HFFc6 (cell line): ENCODE measurements at places on chromosomes 4 and X.

- no peaks in the 10 kb centered on the region for H3K36me3 ChIP-seq
- DNase-seq: no peak
- no peak overlapping the region for H3K27ac ChIP-seq
- no peak overlapping the region for H3K4me3 ChIP-seq
Measured at GRCh38 chrX:149522916-149523315, 17.8 kb upstream of the IDS start.

DNA sequence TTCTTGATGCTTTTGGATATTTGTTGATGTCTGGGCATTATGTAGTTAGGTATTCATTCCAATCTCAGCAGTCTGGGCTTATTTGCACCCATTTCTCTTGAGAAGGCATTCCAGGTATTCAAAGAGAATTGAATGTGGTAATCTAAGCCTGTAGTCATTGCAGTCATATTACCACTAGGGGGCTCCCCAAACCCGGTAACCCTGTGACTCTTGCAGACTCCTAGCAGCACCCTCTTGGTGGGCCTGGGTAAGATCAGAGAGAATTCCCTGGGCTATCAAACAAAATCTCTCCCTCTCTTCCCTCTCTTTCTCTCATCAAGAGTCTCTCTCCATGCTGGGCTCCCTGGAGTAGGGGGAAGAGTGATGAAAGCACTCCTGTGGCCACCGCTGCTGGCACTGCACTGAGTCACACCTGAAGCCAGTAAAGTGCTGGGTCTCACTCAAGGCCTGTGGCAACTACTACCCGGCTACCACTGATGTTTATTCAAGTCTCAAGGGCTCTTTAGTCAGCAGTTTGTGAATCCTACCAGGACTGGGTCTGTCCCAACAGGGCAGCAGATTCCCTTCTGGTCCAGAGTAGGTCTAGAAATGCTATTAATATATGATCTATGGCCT, 187.7 kb upstream of the NUDT10 start:
- no peak overlapping the region for H3K4me3 ChIP-seq
- H3K27ac ChIP-seq: no peak overlapping the region
- no peaks in the 10 kb centered on the region for H3K4me1 ChIP-seq
- H3K27me3 ChIP-seq: no peaks in the 10 kb centered on the region

DNA sequence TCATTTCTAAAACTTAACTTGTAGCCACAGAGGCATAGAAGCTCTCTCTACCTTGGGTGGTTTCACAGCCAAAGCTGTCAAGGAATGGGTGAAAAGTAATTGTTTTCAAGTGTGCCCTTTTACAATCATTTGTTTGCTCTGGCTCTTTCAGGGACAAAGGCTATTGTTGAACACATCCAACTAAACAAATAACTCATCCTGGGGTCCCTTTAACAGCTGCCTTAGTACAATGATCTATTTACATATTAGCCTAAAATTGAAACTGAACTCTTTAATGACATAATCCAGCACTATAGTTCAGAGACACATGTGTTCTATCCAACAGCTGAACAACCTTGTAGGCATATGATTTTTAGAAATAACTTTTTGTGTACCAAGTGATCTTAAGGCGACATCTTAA, 3.7 kb downstream of the HHIP start:
- H3K4me3 ChIP-seq: no peak overlapping the region
- no peaks in the 10 kb centered on the region for H3K36me3 ChIP-seq
- H3K27me3 ChIP-seq: peaks cover 36% of the 10 kb centered on the region
- no peak overlapping the region for H3K27ac ChIP-seq

GRCh38 chr4:7371210-7371941, 63.4 kb downstream of the PSAPL1 start:
- no peak overlapping the region for H3K27ac ChIP-seq
- peaks cover 68% of the 10 kb centered on the region for H3K27me3 ChIP-seq

DNA sequence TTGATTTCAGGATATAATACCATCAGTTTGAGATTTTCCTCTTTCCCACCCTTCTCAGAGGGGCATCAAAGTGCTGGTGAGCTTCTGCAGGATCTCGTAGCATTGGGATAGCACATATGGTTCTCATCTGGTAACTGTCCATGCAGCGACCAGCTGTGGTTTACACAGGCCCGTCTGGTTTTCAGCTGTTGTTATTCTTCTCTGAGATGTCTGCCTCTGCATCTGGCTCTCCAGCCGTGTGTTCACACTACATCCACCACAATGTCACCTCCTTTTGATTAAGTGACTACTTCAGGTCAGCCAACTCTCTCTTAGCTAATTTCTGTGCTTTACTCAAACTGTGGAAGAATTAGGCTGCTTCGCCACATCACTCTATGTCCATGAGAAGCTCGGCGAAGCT, 676.7 kb upstream of the TENM3 start:
- peaks cover 2% of the 10 kb centered on the region; the same call in 1 of the 2 replicates for H3K27me3 ChIP-seq
- no peak overlapping the region for H3K4me3 ChIP-seq
- no peak overlapping the region for H3K27ac ChIP-seq
- H3K4me1 ChIP-seq: peaks cover 20% of the 10 kb centered on the region

DNA sequence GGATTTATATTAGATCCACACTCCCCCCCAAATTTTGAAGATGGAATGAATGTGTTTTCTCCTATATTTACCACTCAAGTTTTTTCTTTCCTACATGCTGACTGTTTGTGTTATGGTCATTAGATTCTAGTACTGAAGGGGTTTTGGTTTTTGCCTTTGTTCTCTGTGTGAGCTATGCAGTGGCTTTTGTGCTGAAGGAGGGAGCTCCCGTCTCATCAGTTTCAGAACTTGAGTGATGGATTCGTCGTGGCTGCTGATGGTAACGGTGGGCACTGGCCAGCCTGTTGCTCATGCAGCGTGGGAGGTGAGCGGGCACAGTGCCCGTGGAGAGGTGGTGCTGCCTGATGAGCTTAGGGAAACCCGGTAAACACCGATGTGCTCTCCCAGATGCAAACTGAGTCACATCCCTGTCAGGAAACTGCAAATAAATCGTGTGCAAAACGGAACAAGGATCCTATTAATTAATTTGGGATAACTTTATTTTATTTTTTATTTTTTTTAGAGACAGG, 101.5 kb downstream of the SORBS2 start:
- H3K4me1 ChIP-seq: peaks cover 47% of the 10 kb centered on the region
- H3K4me3 ChIP-seq: no peak overlapping the region
- no peak overlapping the region for H3K27ac ChIP-seq
- peaks cover 2% of the 10 kb centered on the region for H3K27me3 ChIP-seq
- no peaks in the 10 kb centered on the region for H3K36me3 ChIP-seq

- DNase-seq: no peak
- H3K27me3 ChIP-seq: no peaks in the 10 kb centered on the region; the same call in 1 of the 2 replicates
- no peak overlapping the region for H3K27ac ChIP-seq
- no peak overlapping the region for H3K4me3 ChIP-seq
- peaks cover 30% of the 10 kb centered on the region for H3K36me3 ChIP-seq
Measured at GRCh38 chr4:67634741-67635140, 66.2 kb downstream of the UBA6 start.

GRCh38 chr4:38202242-38202641, 242.0 kb downstream of the PTTG2 start:
- H3K36me3 ChIP-seq: no peaks in the 10 kb centered on the region
- no peak for DNase-seq
- H3K27ac ChIP-seq: no peak overlapping the region
- no peaks in the 10 kb centered on the region; the same call in 1 of the 2 replicates for H3K4me1 ChIP-seq
- H3K4me3 ChIP-seq: no peak overlapping the region

- H3K4me3 ChIP-seq: no peak overlapping the region
- H3K36me3 ChIP-seq: no peaks in the 10 kb centered on the region
- H3K4me1 ChIP-seq: no peaks in the 10 kb centered on the region
- no peak overlapping the region for H3K27ac ChIP-seq
Measured at GRCh38 chr4:166723532-166724140, 510.7 kb downstream of the SPOCK3 start.

DNA sequence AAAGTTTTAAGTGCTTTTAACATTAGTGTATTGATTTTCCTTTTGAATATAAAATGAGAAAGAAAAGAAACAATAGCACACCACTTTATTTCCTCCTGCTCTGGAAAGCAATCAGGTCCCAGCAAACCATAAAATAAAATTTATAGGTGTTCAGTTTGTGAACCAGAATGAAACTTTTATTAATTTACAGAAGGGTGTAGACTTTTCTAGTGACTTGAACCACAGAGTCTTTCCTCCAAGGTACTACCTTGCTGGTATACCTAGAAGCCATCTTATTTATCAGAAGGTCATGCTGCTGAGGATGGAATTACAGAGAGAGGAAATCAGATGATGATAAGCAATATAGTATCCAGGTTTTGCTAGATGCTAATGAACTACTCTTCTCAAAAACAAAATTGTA, 27.6 kb upstream of the RPS6KA3 start:
- H3K36me3 ChIP-seq: no peaks in the 10 kb centered on the region
- H3K4me1 ChIP-seq: no peaks in the 10 kb centered on the region; the same call in 1 of the 2 replicates
- no peak for DNase-seq

- no peak overlapping the region for H3K4me3 ChIP-seq
- peaks cover 29% of the 10 kb centered on the region for H3K36me3 ChIP-seq
- DNase-seq: no peak
Measured at GRCh38 chr4:105196523-105197145, 50.0 kb downstream of the TET2 start.

GRCh38 chr4:102663073-102663472, 97.7 kb downstream of the MANBA start:
- H3K4me1 ChIP-seq: peaks cover 57% of the 10 kb centered on the region
- H3K36me3 ChIP-seq: peaks cover 33% of the 10 kb centered on the region
- H3K4me3 ChIP-seq: no peak overlapping the region
- no peaks in the 10 kb centered on the region for H3K27me3 ChIP-seq

DNA sequence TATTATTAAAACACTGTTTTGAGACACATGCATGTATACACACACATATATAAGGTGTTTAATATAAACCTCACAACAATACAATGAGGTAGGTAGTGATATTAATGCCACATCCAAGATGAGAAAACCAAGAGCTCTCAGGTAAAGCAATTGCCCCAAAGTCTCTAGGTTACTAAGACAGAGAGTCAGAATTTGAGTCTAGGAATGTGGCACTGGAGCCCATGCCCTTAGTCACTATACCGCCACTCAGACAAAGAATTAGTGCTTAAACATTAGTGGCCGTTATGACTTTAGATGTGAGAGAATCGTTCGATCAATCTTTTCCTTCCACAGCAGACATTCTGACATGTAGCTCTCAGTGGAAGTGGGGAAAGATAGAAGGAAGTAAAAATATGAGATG, 108.2 kb upstream of the ACSL4 start:
- DNase-seq: no peak
- peaks cover 12% of the 10 kb centered on the region for H3K4me1 ChIP-seq

GRCh38 chr4:168725930-168726329, 229.1 kb downstream of the PALLD start:
- DNase-seq: no peak
- no peaks in the 10 kb centered on the region; the same call in 1 of the 2 replicates for H3K27me3 ChIP-seq
- no peak overlapping the region for H3K27ac ChIP-seq
- peaks cover 61% of the 10 kb centered on the region for H3K4me1 ChIP-seq

DNA sequence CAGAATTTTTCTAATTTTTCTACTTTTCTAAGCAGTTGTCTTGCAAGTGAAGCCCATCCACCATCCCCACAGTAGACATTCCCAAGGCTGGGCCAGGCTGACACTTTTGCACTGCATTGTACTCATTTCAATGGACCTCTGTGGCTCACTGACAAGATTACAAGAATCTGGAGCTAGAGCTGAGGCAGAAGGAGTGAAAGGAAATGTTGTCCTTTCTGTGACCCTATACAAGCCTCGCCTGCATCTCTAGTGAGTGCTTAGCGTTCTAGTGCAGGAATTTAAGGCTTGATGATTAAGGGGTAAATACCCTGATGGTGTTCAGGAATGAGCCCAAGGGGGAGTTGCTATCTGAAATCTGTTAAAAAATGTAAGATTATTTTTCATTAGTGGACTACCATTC, 6.3 kb downstream of the MAGED1 start:
- H3K27ac ChIP-seq: peak overlapping the region; percentile 52
- peaks cover 1% of the 10 kb centered on the region for H3K27me3 ChIP-seq
- peak overlapping the region; percentile 47 for H3K4me3 ChIP-seq
- H3K36me3 ChIP-seq: peaks cover 39% of the 10 kb centered on the region

DNA sequence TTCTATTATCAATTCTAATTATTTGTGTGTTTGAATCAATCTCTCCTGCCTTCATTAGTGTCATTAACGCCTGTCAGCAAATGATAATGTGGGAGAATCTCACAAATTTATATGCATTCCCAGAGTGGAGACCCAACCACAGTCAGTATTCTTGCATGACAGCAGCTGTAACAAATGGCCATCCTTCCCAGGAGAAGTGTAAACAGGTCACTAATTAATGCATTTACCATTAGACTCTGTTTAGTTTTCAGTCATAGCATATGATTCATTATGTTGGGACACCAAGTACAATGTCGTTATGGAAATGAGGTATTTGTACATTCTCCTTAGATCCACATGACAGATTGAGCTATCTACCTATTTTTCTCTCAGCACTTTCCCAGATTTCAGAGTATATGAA, 50.5 kb downstream of the CT47B1 start:
- H3K4me1 ChIP-seq: no peaks in the 10 kb centered on the region
- H3K36me3 ChIP-seq: no peaks in the 10 kb centered on the region
- H3K4me3 ChIP-seq: no peak overlapping the region
- no peak overlapping the region for H3K27ac ChIP-seq

- H3K27me3 ChIP-seq: no peaks in the 10 kb centered on the region
- no peak overlapping the region for H3K27ac ChIP-seq
- H3K36me3 ChIP-seq: peaks cover 7% of the 10 kb centered on the region
- peaks cover 28% of the 10 kb centered on the region for H3K4me1 ChIP-seq
- no peak for DNase-seq
Measured at GRCh38 chr4:86978709-86979108, 43.9 kb downstream of the AFF1 start.

DNA sequence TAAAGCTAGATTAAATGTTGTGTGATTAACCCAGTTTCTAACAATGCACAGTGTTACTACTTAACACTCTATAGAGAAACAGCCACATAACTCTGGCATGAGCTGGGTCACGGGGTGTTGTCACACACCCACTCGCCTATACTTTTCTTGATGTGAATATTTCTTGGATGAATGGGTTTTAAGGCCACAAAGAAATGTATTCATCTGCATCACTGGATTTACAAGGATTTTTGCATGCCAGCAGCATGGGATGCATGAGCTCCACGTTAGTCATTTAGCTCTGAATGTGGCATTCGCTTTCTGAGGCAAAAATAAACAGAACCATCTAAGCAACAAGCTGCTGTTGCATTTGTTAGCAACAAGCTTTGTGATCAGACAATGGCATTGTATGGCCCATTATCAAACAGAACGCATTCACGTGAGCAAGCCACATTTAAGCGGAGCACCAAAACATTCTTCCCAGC, 89.7 kb downstream of the LRP2BP start:
- no peaks in the 10 kb centered on the region; the same call in 1 of the 2 replicates for H3K27me3 ChIP-seq
- peaks cover 15% of the 10 kb centered on the region for H3K36me3 ChIP-seq
- H3K4me3 ChIP-seq: peak overlapping the region; percentile 53
- H3K4me1 ChIP-seq: peaks cover 51% of the 10 kb centered on the region
- DNase-seq: peak; percentile 99

GRCh38 chrX:112863850-112864249, 23.2 kb upstream of the AMOT start:
- H3K27me3 ChIP-seq: no peaks in the 10 kb centered on the region
- no peaks in the 10 kb centered on the region for H3K4me1 ChIP-seq
- no peak overlapping the region for H3K4me3 ChIP-seq
- H3K27ac ChIP-seq: no peak overlapping the region
- no peaks in the 10 kb centered on the region for H3K36me3 ChIP-seq
